Stimulated activated naive CD4-positive, alpha-beta T cell treated with Interleukin-2 at 50 U/mL for 16 hours (primary cell): ENCODE measurements at places on chromosomes 7 and 10.

DNA sequence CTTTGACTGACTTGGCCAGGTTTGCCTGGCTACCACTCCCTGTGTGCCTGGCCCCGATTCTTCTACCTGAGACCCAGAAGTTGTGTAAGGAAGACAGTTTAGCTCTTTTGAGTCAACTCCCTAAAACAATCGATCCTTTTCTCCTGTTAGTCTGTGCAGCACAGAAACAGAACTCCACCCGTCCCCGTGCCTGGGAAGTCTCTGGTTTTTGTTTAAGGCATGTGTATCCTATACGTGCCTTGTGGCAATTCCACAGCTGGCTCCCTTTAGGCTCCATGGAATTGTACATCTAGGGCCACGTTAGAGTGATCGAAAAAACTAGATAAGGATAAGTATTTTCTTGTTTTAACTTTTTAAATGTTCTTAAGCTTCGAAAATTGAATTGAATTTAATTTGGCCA, 131.6 kb downstream of the BICC1 start:
- DNase-seq, result no peak

- no peak for DNase-seq
Observed at GRCh38 chr7:40551685-40552576, 417.1 kb downstream of the SUGCT start.

- DNase-seq, result no peak
Observed at GRCh38 chr10:79221110-79222051, 125.9 kb upstream of the PPIF start.

DNA sequence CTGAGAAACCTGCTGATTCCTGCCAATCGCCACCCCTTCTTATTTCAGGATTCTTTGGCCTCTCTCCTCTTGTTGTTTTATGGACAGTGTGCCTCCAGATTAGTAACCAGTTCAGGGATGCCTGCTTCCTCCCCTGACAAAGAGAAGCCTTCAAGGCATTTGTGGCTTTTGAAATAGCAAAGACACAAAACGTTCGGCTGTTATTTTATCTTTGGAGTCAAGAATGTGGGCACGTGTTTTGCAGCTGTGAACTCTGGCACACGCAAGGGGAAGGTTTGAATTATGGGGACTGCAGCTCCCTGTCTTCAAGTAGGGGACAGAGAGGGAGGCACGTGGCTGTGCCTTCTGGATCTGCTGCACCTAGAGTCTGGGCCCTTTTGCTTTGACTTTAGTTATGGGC, 157.9 kb upstream of the GRB10 start:
- DNase-seq, result no peak

- DNase-seq, result no peak
Observed at GRCh38 chr7:141562972-141563371, 11.8 kb downstream of the AGK start.

GRCh38 chr10:32190890-32191491, 134.8 kb upstream of the KIF5B start:
- no peak for DNase-seq

- no peak for DNase-seq
Observed at GRCh38 chr10:73060738-73061635, 35.7 kb downstream of the P4HA1 start.

DNA sequence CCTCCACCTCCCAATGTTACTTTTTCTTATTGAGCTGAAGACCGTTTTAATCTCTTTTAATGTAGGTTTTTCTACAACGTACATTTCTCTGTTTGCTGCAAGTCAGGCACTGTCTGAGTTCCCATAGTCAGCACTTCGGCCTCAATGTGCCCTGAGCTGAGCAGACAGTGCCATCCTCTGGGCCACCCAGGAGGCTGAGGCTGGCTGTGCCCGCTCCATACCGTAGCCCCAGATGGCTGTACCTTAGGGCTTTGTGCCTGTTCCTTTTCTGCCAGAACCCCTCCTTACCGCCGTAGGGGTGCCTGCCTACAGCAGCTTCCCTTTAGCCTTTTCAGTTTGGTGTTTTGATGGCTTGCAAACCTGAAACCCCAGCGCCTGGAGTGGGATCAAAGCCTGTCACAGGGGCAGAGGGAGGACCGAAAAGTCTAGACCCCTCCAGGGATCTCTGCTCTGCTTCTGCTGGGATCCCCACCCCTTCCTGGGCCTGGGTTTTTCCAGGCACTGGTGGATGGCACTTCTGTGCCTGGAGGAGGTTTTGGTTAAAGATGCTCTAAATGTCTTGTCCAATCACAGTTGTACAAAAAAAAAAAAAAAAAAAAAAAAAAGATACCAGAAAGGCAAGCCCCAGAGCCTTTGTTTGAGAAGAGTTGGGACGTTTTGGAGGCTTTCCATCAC, 9.0 kb downstream of the AGAP3 start:
- no peak for DNase-seq

- DNase-seq, result no peak
Observed at GRCh38 chr7:150447966-150448788, 2.3 kb upstream of the GIMAP8 start.

DNA sequence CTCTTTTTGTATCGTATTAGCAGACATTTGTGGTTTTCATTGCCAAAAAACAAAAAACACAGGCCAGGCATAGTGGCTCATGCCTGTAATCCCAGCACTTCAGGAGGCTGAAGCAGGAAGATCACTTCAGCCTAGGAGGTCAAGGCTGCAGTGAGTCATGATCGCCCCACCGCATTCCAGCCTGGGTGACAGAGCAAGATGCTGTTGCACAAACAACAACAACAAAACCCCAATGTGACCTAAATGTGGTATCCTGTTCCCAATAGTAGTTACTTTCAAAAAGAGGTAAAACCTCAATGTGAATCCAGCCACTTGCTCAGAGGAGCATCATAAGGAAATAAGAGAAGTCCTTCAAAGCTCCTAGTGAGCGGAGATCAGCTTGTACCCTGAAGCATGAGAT, 45.8 kb upstream of the SKAP2 start:
- DNase-seq, result no peak

DNA sequence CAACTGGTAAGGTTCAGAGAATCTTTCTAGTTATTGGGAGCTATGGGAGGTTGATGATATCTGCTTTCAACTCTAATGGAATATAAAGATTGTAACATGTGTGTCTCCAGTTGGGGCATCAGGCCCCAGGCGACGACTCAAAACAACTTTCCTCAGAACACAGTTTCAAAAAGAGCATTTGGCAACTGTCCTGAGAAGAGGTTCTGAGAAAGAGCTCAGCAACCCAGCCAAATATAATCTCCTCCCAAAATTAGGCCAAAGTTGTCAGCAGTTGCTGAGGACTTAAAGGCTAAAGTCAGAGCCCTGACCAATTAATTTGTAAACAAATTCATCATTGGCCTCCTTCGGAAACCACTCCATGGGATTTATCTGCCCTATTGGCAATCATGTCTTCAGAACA, 251.1 kb upstream of the NFE2L3 start:
- DNase-seq, result no peak

DNA sequence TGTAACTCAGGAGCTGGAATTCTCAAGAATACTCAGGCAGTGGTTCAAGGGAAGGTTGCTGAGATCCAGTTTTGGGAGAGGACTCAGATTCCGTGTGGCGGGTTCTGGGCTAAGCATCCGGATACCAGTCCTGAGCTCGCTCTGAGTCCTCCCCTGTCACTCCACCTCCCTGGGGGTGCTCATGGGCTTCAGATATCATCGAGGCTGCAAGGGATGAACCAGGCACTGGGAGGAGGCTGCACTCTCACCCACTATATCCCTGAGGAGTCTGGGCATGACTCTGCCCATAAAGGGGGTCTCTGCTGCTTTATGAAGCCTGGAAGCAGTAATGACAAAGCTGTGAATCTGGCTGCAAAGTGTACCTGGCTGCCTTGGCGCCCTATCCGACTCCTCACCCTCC, 188.5 kb downstream of the TNS3 start:
- DNase-seq, result no peak

- no peak for DNase-seq
Observed at GRCh38 chr10:106830006-106830405, 334.5 kb downstream of the SORCS1 start.

GRCh38 chr7:36670585-36671431, 53.5 kb downstream of the AOAH start:
- peak; percentile 40 for DNase-seq

GRCh38 chr7:31105256-31105950, 53.3 kb downstream of the ADCYAP1R1 start:
- no peak for DNase-seq

DNA sequence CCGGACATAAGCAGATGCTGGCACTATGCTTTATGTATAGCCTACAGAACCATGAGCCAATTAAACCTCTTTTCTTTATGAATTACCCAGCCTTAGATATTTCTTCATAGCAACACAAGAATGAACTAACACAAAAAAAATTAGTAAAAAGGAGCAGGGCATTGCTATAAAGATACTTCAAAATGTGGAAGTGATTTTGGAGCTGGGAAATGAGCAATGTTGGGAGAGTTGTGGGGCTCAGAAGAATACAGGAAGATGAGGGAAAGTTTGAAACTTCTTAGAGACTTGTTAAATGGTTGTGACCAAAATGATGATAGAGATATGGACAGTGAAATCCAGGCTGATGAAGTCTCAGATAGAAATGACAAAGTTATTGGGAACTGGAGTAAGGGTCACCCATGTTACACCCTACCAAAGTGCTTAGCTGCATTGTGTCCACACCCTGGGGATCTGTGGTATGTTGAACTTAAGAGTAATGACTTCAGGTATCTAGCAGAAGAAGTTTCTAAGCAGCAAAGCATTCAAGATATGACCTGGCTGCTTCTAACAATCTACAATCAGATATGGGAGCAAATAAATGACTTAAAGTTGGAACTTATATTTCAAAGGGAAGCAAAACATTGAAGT, 24.2 kb downstream of the PNLIPRP3 start:
- DNase-seq, result no peak

DNA sequence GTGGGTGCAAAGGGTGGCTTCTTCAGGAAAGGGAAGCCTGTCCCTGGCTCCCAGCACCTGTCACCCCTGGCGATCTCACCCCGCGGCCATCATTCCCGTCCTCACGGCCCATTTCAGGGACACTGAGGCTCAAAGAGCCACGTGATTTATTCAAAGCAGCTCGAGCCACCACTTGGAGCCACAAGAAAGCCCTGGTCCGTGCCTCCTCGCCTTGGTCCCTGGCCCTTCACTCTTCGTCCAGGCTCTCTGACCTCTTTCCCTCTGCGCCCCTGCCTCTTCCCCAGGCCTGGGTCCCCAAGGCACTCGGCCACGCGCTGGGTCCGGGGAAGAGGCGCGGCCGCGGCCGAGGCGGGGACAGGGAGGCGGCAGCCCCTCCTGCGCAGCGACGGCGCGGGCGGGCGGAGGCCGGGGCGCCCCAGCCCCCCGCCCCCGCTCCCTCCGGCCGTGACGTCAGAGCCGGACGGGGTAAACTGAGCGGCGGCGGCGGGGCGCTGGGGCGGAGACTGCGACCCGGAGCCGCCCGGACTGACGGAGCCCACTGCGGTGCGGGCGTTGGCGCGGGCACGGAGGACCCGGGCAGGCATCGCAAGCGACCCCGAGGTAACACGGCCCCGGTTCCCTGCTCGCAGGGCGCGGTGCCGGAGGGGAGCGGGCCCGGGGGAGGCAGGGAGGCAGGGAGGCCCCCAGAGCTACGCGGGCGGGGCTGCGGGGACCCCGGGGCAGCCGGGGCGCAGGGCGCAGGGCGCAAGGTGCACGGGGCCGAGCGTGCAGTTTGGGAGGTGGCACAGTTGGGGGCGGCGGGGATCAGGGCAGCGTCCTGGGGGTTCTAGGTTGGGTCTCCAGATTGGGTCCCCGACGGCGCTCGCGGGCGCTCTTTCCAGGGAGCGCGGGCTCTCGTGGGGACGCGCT, at the start of gene SLC18A2:
SLC18A2 (plus strand) TSS at position 494 of the 909 bp plus-strand sequence. CDS start 580 bp downstream, outside the sequence.
- DNase-seq, result no peak

GRCh38 chr10:18523025-18523424, 128.4 kb downstream of the NSUN6 start:
- no peak for DNase-seq

- peak; percentile 21 for DNase-seq
Observed at GRCh38 chr7:149071641-149072437, 18.7 kb downstream of the ZNF786 start.

GRCh38 chr10:88858491-88858890, 6.8 kb upstream of the ANKRD22 start:
- no peak for DNase-seq

DNA sequence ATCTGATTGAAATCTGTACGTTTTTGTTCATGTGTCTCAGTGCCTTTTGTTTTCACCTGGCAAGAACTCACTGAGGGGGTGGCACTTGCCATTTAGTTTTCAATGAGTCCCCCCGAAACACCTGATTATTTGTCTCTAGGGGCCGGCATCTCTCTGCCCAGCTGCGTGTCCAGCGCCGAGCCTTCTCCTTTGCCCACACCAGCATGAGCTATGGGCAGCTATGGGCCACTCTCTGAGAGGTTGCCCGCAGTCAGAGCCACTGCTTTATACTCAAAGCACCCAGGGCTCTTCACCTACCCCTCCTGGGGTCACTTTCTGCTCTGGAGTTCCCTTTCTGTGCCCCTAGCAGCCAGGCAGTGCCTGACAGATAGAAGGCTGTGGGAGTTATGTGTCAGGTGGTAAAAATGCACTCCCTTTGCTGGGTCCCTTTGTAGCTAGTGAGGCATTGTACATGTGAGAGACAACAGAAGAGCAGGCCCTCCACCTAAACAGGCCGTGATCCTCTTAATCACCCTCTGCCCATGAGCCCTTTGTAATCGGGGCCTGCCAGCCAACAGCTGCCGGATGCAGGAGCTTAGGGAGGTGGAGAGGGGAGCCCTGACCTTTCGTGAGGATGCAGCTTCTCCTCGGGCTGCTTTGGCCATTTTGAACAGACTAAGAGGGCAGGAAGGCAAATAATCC, 133.1 kb upstream of the NPS start:
- DNase-seq, result no peak

DNA sequence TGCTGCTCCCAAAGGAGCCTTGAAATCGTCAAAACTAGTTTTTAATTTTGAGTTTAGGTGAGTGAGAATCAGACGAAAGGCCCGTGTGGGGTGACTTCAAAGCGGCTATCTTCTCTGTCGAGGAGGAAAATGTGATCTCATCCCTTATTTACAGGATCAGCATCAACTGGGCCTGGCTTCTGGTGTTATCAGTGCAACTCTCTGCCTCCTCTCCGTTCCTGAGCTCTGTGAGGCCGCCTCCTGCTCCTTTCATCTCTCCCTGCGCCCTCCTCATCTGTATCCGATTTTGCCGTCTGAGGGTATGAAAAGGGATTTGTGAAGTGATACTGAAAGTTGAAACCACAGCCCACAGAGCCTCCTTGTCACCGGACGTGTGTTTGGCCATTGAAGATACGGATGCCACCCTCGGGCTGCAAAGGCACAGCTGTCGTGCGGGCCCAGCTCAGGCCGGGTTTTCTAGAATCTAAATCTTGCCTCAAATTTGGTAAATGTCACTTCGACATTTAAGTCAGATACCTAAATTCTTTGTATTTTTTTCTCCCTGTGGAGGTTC, 408.7 kb upstream of the ADARB2 start:
- DNase-seq, result no peak

- no peak for DNase-seq
Observed at GRCh38 chr7:132500727-132501440, 75.4 kb downstream of the PLXNA4 start.

GRCh38 chr10:33395201-33395600, 60.7 kb upstream of the NRP1 start:
- DNase-seq, result no peak

- DNase-seq, result no peak
Observed at GRCh38 chr7:111075498-111075897, 15.4 kb upstream of the LRRN3 start.

- no peak for DNase-seq
Observed at GRCh38 chr7:4066206-4066605, 615.9 kb upstream of the FOXK1 start.
